ENCODE measurements at places on chromosomes 7 and 10.
A peak's percentile ranks its signal among the peaks of the same experiment; 100 is the strongest.

DNA sequence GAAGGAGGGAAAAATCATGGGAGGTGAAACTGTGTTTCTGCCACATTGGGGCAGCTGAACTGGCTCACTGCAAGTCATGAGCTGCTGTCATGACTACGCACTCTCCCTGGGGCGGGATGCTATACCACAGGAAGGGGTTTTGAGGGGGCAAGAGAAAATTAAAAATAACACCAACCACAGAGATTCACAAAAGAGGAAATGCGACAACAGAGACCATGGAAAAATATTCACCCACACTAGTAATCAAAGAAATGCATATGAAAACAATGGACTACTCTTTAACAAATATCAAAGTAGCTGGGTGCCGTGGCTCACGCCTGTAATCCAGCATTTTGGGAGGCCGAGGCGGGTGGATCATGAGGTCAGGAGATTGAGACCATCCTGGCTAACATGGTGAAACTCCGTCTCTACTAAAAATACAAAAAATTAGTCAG lies 65.2 kb upstream of the TM9SF3 start:
- peak; percentile 42 for DNase-seq

DNA sequence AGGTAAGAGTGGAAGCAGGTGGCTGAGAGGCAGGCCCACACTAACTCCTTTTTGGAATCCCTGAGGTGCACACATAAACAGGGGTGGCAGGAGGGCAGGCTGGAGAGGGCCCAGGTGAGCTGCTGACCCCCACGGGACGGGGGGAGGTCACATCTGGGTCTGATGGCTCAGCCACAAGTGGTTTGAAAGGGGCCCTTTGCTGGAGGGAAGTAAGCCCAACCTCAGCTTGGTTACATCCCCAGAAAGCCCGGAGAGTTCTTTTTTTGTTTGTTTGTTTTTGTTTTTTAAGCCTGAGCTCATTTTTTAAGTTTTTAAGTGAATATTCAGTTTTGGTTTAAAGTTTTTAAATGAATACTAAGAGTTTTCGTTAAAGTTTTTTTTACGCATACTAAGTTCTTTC lies 72.8 kb upstream of the CUX1 start:
- DNase-seq, result no peak

DNA sequence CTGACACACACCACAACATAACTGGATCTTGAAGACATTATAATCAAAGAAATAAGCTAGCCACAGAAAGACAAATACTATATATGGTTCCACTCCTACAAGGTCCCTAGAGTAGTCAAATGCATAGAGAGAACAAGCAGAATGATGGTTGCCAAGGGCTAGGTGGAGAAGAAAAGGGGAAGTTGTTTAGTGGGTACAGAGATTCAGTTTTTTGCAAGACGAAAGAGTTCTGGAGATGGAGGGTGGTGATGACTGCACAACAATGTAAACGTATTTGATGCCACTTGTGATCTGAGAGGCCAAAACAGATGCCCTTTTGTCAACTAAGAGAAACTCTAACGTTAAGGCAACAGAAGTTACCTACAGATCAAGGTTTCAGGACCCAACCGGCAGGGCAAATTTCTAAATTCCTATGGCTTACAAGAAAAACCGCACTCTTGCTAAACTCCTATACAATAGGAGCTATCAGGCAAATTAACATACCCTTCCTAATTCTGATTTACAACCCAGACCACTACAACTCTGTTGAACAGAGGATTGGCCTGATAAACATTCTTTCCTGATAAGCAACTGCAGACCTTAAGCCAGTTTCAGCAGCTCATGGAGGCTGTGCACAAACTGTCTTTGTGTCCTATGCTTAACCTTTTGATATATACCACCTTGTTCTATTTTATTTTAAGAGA lies 69.0 kb downstream of the FAM107B start:
- DNase-seq, result no peak

GRCh38 chr10:133176546-133176945 lies 16.5 kb downstream of the KNDC1 start:
- no peak for DNase-seq
